ENCODE measurements at places on chromosomes 12 and 14. TPM values are rescaled to one million over a fixed set of nuclear protein-coding genes. Genes with fewer than 3 reads are reported as not detected.

Gene CACNA2D4
- total RNA-seq, result not detected

Gene ITGB7
- 0.35 TPM for total RNA-seq

Gene SYNDIG1L
- total RNA-seq, result not detected

Gene CIDEB
- 0.12 TPM for total RNA-seq

Gene RFX4
- total RNA-seq, result not detected

Gene PRICKLE1
- total RNA-seq, result 0.58 TPM

Gene CD69
- not detected for total RNA-seq

Gene TMTC3
- 13.4 TPM for total RNA-seq

Gene NOVA1
- 3.5 TPM for total RNA-seq

Gene PPFIA2
- not detected for total RNA-seq

Gene HOXC4
- total RNA-seq, result 3.5 TPM

Gene PTGER2
- 1.9 TPM for total RNA-seq

Gene C12orf54
- not detected for total RNA-seq

Gene DTX1
- 0.31 TPM for total RNA-seq

Gene POTEM
- not detected for total RNA-seq

Gene KRT86
- 47.1 TPM for total RNA-seq

Gene BAG5
- total RNA-seq, result 25.6 TPM

Gene RAB21
- 36.4 TPM for total RNA-seq

Gene TCL1B
- not detected for total RNA-seq

Gene HHIPL1
- total RNA-seq, result 0.24 TPM

Gene MYO1A
- total RNA-seq, result 0.55 TPM

Gene OR2AP1
- not detected for total RNA-seq

Gene MYH6
- total RNA-seq, result 0.02 TPM

Gene TRHDE
- not detected for total RNA-seq

Gene NRXN3
- 1.0 TPM for total RNA-seq

Gene GABARAPL1
- total RNA-seq, result 29.1 TPM

Gene HNF1A
- total RNA-seq, result 2.8 TPM

Gene SMCO2
- total RNA-seq, result 0.36 TPM

Gene RGS6
- total RNA-seq, result not detected

Gene ADCY6
- total RNA-seq, result 18.4 TPM

Gene SLC2A14
- 0.12 TPM for total RNA-seq

Gene HOXC12
- total RNA-seq, result not detected

Gene DTX3
- total RNA-seq, result 21.3 TPM

Gene PSEN1
- 54.2 TPM for total RNA-seq

Gene NPFF
- not detected for total RNA-seq

Gene C12orf56
- total RNA-seq, result not detected

Gene OASL
- 4.1 TPM for total RNA-seq

Gene LMNTD1
- total RNA-seq, result not detected

Gene IRAK3
- 0.93 TPM for total RNA-seq

Gene CDCA4
- total RNA-seq, result 43.1 TPM

Gene CISTR
- not detected for total RNA-seq

Gene APOF
- total RNA-seq, result not detected

Gene SRGAP1
- total RNA-seq, result 9.0 TPM

Gene RAPGEF3
- total RNA-seq, result 0.54 TPM

Gene ZC2HC1C
- total RNA-seq, result 4.0 TPM

Gene SERPINA5
- total RNA-seq, result not detected

Gene RNASE3
- not detected for total RNA-seq

Data from A549 treated with ZK216348 at 1 μM for 4 hours (cell line).